ENCODE measurements at places on chromosomes 3 and 15.

- DNase-seq = no peak
These were observed 246.2 kb downstream of the FAM43A start for GRCh38 chr3:194931865-194932264.

GRCh38 chr3:189776149-189776824 lies 145.1 kb downstream of the TP63 start:
- DNase-seq = no peak

- no peak for DNase-seq
These were observed 558 bp upstream of the IL17RC start for GRCh38 chr3:9916346-9916733.

- DNase-seq = no peak
These were observed 191.2 kb upstream of the CBLB start for GRCh38 chr3:106059953-106060517.

DNA sequence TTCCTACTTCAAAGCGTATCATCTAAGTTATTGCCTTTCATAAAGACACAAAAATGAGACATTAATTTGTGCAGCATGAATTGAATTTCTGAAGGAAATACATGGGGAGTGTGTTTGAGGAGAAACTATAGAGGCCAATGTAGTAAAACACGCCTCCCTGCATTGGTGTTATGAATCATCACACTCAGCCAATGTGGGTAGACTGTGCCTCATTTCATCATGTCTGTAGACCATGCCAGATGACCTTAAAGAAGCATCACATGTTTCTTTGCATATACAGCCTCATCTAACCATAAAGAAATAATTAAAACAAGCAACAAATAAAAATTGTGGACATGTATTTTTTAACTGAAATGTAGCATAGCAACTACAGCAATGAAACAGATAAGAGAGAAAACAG lies 486.0 kb upstream of the ADAMTS9 start:
- DNase-seq = no peak

- DNase-seq = no peak
These were observed 40.1 kb upstream of the TAFA4 start for GRCh38 chr3:68972358-68972979.

- DNase-seq = no peak
These were observed 1.6 kb upstream of the VILL start for GRCh38 chr3:37988931-37989525.

DNA sequence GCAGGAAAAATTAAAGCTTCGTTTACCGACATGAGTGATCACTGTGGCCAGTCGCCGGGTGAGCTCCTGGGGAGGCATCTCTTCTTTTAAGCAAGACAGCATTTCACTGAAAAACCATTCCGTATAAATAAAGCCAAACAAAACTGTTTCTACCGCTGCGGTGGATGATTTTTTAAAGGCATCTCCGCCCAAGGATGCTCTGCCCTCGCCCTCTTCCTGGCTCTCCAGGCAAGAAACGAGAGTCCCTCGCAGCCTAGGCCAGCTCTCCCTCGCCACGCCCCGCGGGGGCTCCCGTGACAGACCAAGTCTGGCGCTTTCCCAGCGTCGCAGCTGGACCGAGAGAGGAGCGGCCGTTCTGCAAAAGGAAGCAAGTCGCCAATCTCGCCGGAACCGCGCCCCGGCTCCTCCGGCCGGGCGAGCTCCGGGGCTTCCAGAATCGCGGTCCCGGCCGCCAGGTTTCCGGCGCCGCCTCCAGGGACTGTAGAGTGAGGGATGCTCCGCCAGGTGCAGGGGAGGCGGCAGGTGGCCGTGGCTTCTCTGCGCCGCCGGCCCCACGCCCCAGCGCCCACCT lies 458 bp downstream of the MCF2L2 start:
- no peak for DNase-seq

GRCh38 chr15:52438047-52438446 lies 90.6 kb downstream of the MYO5A start:
- DNase-seq = no peak

GRCh38 chr3:57982561-57983243 lies 25.5 kb upstream of the FLNB start:
- DNase-seq = no peak

GRCh38 chr3:50375258-50375931 lies 16.1 kb upstream of the TMEM115 start:
- no peak for DNase-seq

DNA sequence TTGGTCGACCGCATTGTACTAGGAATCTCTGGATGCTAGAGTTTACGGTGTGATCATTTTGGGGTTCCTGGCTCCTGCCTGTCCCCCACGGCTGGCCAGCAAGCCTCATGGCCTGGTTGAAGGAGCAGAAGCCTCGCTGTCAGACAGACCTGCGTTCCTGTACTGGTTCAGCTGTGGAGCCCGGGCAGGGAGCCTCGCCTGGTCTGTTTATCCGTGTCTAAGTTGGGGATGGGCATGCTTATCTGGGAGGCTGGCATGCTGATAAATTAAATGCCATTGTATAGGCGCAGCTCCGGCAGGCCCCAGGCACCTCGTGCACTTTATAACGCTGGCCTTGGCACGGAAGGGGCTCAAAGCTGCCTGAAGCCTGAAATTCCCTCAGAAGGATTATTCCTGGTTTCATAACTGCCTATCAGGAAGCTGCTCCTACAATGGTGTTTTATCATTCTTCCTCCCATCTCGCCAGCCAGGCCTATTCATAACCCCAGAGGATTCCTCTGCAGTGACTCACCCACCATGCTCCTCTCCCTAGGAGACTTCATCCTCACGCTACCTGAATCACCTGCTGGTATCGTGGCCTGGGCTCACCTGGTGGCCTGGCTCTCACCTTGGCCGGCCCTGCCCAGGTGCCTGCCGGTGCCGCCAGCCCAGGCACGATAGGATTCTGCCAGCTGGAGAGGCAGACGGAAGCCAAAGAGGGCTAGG lies 110.9 kb downstream of the ASB7 start:
- no peak for DNase-seq

- DNase-seq = no peak
These were observed 356.3 kb upstream of the PROK2 start for GRCh38 chr3:72141264-72141663.

DNA sequence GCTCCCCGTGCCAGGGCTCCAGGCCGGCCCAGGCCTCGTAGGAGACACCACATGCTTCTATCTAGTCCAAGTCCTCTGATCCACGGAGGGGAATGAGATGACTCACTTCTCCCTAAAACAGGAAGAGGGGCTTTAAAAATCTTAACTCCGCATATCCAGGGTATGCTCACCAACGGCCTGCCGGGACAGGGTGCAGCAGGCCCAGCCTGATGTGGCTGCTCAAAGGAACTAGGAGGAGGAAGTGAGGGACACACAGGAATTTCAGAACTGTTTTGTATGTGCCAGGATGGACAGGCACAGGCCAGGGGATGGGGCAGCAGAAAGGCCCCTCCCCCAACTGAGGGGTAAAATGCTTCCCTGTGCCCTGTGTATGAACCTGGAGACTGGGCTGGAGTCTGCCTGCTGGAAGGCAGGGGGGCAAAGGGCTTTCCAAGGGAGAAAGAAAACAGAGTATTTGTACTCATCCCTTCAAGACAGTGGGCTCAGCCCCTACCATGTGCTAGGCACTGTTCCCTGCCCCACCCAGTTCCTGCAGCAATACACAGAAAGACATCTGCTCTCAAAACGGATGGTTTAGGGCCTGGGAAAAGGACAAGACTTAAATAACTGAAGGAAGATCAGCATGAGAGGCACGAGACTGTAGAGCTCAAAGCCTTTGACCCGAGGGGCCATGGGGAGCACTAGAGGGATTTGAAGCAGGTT lies 22.1 kb downstream of the CHDH start:
- DNase-seq = peak; percentile 15

DNA sequence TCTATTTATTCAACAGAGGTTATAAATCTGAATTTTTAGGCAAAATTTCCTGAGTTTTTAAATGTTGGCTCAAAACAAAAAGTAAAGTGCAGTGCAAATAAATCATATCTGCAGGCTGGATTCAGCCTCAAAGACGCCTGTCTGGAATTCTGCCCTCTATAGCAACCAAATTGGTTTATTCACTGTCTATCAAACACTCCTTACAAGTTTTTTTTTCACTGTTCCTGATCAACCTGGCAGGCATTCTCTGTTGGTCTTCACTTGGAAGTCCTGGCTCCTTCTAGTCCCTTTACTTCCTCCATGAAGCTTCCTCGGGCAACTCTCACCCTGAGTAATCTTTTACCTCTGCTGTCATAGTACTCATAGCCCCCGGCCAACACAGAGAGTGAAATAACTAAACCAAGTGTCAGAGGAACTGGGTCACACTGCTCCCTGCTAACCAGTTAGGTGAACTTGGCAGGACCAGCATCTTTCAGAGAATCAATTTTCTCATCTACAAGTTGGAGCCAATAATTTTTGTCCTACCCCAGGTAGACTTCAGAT lies 36.8 kb upstream of the TIPARP start:
- no peak for DNase-seq

DNA sequence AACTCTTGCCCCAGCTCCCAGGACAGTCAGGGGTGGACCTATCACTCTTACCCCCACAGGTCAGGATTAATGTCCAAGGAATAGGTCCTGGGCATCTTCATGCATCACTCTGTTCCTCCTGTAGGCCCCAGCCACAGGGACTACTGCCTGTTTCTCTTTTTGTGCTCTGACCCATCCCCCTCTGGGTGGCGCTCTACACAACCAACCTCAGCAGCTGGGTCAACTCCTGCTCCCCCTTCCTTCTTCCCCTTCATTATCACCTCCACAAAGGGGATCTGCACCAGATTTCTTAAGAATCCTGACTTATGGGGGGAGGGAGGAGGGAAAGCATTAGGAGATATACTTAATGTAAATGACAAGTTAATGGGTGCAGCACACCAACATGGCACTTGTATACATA lies 12.2 kb upstream of the TRANK1 start:
- no peak for DNase-seq

DNA sequence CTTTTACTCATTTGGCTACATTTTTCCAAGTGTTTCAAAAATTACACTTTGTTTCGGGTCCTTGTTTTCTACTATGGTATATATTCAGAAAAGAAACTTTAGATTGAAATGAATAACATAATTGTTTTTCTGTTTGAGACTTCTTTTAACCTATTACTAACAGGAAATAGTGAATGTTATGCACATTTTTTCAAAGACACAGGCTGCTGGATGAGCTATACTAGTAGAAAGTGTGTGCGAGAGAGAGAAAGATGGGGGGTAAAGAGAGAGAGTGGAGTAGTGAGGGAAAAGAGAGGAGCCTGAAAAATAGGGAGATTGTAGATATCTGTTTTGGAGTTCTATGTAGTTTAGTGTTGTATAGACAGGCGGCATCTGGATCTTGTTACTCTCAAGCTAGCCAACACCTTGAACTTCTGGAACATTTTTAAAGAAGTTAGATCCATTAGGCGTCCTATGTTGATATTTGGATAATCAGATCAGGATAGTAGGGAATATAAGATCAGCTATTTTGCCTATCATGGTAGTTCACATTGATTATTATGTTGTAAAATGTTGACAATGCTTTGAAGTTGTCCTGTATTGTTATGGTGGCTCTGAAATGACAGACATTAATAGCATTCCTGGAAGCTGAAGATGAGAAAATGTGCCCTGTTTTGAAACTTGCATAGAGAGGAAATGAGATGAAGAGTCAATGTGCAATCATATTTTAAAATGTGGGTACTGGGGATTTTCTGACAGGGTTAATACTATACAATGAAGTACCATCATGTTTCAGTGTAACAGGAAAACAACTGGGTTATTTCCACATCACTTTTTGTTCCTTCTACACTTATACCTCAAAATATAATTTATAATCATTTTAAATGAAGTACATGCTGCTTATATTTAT lies 2.6 kb downstream of the RBMS3 start:
- no peak for DNase-seq

DNA sequence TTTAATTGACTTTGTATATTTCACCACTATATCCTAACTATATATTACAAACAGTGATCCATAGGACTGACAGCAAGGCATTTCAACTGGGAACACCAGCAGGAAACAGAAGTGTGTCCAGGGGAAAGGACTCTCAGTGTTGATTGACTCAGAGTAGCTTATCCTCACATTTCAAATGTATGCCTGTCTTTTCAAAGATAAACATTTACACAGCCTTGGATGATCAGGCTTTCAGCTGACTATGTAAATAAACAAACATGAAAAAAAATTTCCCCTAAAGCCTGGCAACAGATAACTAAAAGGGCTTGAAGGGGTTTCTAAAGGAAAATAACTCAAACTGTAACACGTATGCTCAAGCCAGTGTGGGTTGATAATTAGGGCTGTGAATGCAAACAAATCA lies 321.8 kb downstream of the TBC1D5 start:
- no peak for DNase-seq

DNA sequence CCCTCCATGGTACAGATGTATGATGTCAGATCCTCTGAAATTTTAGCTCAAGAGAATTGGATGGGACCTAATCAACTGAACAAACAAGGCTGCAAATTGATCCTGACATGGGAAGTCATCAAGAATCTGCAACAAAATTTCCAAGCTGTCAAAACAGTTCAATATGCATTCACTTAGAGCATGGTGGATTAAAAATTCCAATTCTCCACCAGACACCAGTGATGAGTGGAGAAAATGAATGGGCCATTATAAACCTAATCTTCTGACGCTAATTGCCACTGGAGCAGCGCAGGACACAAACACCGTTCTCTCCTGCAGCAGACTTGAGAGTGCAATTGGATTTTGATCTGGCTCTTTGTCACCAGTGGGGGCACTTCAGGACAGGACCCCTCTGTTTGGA lies 94.2 kb downstream of the MINAR1 start:
- DNase-seq = no peak
